ENCODE measurements at places on chromosomes 7 and 10.

DNA sequence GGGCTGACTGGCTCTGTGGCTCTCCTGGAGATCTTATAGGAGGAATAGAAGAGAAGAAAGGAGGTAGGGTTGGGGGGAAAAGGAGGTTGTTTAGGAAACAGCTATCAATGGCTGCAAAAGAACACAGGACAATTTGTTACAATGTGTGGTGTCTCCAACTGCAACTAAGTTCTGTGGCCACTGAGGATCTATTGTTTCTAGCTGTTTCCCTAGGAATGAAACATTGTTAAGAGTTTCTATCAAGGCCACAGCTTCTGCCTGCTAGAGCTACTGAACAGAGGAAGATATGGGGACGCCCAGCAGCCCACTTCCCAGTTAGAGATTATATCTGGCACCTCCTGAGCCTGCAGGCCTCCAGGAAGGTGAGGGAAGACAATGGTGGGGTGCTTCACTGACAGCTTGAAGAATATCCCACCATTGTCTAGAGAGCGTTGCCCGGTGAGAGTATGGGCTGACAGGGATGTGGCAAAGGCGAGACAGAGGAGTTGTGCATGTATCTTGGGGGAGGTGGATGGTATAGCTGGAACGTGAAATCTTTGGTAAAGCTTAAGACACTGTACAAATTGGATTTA is 4.0 kb downstream of the SCD start:
- no peak for DNase-seq

GRCh38 chr7:44056681-44057080 is 8.7 kb downstream of the PGAM2 start:
- no peak for DNase-seq

DNA sequence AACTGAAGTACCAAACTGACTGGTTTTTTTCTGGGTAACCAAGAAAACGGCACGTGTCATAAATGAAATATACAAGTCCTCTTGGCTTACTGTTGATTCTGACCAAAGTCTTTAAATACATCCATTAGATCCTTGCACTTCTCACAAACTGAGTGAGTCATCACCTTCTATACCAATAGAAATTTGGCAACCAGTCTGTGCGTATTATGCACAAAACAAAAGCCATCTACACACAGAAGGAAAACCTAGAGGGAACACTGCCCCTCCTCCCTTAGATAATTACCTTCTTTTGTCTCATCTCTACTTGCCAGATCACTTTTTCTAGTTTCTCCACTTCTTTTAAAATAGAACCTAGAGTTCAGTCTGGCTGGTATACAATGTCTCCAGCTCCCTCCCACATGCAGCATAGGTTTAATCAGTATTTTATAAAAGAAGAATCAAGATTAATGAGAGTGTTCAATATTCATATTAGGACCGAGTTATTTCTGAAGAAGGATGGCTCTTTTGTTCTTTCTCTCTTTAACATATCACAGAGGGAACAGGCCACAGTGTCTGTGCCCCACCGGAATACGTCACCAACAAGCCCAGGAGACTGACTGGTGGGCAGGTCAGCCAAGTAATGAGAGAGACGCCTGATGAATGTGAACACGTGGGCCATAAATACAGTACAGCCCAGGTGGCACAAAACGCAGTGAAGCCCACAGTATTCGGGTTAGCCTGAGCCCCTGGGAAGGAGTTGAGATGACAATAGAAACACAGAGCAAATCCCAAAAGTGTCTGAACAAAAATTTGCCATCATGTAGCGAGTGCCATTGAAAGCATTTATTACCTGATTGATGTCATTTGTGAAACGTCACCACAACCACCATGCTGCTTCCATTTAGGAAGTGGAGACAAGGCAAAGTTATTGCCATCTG is 91.3 kb downstream of the KIAA1549 start:
- DNase-seq: no peak

DNA sequence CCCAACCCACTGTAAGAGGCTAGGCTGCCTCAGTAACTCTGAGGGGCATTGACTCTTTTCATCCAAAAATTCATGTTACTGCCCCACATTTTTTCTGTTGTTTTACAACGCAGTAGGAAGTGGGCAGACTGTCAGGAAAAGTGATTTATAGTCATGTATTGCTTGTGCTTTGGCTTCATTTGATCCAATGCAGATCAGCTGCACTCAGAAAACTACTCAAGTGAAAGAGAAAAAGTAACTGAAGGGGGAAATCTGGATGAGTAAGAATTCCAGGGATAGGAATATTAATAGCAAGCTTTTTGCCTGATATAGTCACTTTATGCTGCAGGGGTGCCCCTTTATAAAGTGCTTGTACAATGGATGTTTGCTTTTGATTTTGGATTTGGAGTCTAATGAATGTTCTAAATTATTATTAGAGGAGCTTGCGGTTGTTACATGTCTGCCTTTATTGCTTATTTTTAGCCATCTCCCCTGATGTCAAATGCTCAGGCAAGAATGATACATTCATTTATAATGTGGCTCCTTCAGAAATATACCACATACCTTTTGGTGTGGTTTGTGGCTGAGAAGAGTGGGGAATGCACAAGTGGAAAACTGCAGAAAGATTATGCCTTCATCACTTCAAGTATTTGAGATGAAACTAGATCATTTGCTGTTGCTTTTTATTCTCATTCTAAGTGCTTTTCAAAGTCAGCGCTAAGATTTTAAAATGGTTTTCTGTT is 86.1 kb downstream of the EGFR start:
- DNase-seq: no peak

DNA sequence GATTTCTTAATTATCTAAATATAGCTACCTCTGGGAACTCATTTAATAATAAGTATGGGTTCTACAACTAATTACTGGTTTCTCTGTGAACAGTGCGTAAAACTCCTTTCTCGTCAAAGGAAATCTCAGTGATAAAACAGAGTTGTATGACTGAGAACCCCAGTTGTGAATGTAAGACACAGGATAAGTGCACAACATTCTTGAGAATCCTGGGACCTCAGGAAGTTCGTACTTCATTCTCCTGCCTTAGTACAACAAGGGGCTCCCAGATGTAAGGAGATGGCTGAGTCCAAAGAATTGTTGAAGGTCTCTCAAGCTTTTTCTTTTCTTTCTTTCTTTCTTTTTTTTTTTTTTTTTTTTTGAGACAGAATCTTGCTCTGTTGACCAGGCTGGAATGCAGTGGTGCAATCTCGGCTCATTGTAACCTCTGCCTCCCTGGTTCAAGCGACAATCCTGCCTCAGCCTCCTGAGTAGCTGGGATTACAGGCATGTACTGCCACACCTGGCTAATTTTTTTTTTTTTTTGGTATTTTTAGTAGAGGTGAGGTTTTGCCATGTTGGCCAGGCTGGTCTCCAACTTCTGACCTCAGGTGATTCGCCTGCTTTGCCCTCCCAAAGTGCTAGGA is 12.5 kb downstream of the DENND10 start:
- no peak for DNase-seq

DNA sequence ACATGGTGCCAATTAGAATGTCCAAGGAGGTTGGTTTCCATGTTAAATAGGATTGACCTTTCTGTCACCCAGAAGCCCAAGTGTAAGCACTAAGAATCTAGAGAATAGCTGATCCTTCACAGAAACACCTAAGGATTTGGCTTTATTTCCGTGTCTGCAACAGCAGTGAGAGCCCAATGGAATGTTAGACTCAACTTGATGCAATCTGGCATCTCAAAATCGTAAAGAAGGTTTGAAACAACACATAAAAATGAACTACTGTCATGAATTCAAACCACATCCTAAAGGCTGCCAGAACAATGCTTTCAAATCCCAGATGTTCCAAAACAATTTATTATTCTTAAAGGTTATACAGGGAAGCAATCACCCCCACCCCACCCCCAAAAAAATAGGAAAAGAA is 18.6 kb downstream of the PPP1R3C start:
- DNase-seq: no peak

Measured in GOT3 (cell line).